ENCODE measurements at places on chromosomes 1 and 21.

DNA sequence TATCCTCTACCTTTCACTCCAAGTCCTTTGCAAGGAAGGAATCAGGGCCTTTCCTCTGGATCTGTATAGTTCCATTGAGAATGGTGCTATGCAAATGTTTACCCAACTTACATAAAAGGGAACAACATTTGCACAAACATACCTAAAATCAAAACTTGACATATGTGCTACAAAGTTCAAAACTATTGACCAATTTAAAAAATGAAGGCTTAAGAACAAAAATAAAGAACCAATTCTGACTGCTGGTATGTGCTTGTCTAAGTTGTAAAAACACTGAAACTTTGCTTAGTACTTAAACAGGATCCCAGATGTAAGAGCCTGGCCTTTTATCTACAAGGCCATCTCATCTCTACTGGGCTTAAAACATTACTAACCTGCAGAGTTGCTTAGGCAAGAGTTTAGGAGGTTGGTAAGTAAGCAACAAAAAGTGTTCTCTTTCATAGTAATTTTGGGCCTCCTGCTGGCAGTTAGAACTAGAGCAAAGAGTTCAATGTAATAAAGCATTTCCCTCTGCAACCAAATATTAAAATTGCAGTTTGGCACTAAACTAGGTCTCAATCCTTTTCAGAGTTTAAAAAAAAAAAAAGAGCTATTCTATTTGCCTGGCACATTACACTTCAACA lies 2.0 kb downstream of the SCMH1 start:
- DNase-seq: peak; percentile 68

- no peak for DNase-seq
Measured at GRCh38 chr1:45246760-45247159, 40.4 kb upstream of the ZSWIM5 start.

DNA sequence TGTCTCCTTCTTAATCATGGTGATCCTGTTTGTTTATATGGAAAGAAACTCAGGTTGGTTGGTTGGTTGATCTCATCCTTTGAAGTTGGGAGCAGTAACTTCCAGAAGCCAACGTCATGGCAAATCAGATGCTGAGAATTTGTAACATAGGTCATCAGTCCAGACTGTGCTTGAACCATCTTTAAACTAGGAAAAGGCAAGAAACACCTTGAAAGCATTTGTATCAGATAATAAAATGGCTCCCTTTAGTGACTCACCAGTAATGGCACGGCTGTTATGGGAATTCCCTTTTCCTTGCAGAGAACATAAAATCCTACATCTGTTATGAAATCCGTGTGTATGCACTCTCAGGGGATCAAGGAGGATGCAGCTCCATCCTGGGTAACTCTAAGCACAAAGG lies 58.1 kb downstream of the SERBP1 start:
- DNase-seq: no peak

DNA sequence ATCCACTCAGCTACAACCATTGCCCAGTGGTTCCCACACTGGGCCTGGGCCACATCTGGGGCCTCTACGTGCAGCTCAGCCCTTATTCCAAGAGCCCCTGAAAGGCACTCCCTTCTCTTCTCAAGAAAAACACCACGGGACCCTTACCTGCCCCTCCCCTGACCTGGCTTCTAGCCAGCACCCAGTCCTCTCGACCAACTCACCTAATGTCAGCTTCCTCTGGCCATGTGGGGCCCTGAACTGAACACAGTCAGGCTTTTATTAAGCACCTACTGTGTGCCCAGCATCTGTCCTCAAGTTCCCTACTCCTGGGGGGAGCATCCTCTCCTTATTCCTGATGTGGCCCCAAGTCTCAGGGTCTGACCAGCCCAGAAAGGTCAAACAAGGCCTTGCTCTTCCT lies 208.4 kb downstream of the MATN1 start:
- no peak for DNase-seq

DNA sequence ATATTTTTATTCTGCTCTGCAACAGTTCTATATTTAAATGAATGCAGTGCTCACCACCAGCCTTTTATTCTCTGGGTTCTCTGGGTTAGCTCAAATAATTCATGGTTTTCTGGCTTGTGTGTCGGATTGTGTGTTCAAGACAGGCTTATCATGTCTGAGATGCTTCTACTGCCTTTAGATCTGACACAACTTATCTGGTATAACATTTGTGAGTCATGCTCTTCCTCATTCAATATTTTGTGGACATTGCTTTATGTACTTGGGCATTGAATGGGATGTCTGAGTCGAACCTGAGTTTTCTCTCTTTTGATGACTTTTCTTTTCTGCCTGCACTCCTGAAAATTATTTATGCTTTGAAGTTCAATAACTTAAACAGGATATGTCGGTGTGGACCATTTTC lies 17.6 kb upstream of the PKP1 start:
- DNase-seq: no peak

DNA sequence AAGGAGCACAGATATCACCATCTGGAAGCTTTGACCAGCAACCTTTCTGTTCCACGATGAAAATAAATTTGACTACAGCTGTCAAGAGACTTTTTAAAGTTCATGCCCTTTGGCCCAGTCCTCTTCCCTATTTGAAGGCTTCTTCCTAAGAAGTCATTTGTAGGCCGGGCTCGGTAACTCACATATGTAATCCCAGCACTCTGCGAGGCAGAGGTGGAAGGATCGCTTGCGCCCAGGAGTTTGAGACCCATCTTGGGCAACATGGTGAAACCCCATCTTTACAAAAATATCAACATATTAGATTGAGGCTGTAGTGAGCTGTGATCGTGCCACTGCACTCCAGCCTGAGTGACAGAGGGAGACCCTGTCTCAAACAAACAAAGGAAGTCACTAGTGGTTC lies 58.3 kb upstream of the IFFO2 start:
- no peak for DNase-seq

GRCh38 chr1:21406659-21407058 lies 33.3 kb upstream of the NBPF3 start:
- DNase-seq: no peak

- DNase-seq: no peak
Measured at GRCh38 chr1:82395440-82395839, 594.7 kb downstream of the ADGRL2 start.

DNA sequence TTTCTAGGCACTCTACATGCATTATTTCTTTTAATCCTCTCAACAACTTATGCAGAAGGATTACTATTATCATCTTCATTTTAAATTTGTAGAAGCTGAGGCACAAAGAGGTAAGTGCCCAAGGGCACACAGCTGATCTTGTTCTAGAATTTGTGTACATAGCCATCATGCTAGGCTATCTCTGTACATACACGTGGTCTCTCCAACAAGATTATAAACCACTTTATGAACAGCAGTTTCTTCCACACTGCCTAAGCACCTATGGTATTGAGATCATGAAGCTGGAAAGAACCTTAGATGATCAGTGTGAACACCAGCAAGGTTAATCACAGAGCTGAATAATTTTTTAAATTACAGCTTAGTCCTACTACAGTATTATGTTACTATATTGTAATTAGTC lies 28.9 kb downstream of the UCHL5 start:
- DNase-seq: no peak

GRCh38 chr1:152533327-152533938 lies 19.2 kb downstream of the CRCT1 start:
- DNase-seq: no peak

GRCh38 chr1:179824265-179824664 lies 53.3 kb downstream of the TOR1AIP2 start:
- no peak for DNase-seq

DNA sequence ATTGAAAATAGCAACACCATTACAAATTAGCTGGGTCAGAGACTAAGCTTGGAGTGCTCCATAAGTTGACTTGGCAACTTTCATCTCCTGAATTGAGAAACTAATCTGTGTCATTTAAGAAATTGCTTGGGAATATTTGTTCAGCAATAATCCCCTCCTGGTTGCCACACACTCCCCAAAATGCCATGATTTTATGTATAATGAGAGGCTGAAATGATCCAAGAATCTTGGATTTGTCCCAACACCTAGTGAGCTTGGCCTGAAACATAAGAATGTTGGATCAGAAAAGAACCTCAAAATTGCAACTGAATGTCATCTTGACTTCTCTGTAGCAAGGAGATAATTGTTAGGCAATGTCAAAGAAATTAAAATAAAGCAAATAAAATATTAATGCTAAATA lies 805.9 kb upstream of the ADAMTS5 start:
- DNase-seq: no peak

DNA sequence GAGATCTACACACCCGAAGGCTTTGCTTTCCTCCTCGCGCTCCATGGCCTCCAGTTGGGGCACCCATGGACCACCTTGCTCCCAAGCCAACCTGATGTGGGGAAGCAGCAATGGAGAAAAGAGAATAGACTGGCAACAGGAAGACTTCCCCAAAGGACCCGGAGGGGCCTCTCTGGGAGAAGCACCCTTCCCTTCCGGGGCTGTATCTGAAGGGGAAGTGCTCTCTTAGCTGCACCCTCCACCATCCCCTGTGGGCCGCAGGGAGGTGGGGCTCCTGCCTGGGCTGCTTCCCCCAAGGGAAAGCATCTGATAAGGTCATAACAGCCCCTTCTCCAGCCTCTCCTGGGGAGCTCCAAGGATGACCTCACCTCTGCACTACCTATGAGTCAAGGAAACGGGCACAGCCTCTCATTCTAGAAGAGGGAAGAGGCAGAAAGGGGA lies 100.2 kb downstream of the RIPK4 start:
- no peak for DNase-seq

DNA sequence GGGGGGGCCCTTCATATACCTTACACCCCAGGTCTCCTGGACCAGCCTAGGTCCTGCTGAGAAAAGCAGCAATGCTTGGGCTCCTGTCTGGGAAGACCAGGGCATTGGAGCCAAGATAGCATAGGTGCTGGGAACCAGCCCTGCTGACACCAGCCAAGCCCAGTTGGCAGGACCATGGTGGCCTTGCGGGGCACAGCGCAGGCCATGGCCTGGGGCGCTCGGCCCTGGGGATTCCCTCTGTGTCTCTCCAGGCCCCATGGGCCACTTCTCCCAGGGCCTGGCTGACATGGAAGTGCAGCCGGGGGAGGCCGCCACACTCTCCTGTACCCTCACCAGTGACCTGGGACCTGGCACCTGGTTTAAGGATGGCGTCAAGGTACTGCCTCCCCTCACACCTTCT lies 23.3 kb downstream of the IGFN1 start:
- no peak for DNase-seq

- no peak for DNase-seq
Measured at GRCh38 chr1:201061049-201061448, 37.5 kb upstream of the KIF21B start.

DNA sequence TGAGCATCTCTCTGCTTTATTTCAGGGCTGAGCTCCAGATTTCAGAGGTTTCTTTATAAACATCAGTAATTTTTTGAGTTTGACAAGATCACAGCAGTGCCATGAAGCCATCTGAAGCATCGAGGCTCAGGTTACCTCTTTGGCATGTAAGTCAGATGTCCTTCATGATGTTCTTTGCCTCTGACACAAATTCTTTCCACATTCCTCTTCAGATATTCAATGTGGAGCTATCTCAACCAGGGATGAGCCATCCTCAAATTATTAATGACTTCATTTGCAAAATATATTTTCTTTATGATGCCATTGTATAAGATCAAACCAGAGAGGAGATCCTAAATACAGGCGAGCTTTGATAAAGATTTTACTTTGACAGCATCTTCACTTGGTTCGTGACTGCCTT lies 256.7 kb downstream of the COL11A1 start:
- no peak for DNase-seq

DNA sequence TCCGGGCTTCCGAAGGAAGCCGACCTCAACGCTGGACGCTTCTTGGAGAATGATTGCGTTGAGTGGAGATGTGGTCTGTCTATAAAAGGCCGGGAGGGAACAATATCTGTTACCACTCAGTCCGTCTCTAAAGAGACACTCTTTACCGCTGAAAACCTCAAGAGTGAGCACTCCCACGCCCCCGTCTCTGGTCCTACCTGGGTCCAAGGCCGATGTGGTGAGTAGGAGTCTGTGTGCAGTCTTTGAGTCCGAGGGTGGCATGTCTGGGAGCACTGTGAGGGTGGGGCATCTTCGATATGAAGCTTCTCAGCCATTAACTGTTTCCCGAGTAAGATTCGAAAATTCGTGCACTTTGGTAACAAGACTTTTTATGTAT lies 576 bp downstream of the ZFP69 start:
- DNase-seq: no peak

DNA sequence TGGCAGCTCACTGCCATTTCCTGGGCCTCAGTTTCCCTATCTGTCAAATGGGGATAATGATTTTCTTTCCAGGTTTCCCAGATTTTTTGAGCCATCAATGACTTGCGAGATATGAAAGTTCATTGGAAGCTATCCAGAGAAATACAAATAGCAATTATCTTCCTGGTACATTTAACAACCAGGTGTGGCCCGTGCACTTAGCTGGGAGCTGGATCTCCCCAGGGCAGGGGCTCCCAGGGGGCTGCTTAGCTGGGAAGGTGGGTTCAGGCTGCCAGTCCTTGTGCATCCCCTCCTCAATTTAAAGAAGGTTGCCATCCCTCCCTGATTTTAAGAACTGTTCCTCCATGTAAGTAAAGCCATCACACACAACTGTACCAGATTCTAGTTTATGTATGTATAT lies 3.6 kb upstream of the TMEM54 start:
- no peak for DNase-seq

DNA sequence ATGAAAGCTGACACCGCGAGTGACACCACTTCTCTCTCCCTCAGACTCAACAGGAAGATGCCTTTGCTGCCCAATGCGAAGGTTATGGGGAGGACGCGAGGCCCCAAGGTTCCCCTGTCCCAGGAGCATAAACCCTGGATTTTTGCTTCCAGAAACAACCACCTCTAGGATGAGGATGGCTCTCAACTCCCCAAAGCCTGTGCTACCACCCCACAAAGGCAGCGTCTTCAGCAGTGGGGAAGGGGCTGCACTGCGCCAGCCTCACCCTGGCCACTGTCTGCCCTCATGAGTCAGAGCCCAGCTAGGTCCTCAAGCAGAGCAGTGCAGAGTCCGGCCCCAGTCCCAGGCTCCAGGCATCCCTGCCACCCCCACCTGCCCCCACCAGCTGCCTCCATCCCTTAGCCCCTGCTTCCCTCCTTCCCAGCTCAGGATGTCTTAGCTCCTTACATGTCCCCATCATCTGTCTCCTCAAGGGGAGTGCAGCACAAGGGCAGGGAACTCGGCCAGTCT lies 6.9 kb upstream of the SRARP start:
- DNase-seq: no peak

DNA sequence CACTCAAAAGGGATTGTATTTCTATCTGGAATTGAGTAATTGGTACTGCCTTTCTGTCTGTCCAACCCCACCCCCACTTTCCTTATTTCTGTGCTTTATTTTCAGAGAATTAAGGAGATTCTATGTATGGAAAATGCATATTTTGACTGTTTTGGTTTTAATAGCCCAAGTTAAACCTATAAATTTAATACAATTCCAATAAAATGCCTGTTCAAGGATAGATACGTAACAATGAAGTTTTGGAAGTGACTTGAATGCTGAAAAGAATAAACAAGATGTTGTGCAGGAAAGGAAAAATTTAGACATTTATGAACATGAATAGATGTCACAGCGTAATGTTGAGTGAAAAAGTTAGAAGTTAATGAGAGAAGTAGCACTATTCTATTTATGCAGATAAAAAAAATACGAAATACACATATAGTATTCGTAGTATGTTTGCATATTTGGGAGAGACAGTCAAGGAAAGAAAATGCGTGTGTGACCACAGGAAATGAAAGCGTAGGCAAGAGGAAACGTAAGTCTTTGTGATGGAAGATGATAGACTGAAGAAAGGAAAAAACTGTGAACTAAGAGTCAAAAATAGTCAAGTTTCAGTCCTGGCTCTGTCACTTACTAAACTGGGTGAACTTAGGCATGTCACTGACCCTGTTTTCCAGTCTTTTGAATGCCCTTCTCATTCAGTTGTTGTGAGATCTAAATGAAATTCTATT lies 62.1 kb downstream of the MEF2D start:
- DNase-seq: no peak

GRCh38 chr21:26842974-26843932 lies 2.0 kb downstream of the ADAMTS1 start:
- DNase-seq: peak; percentile 69
